ENCODE measurements at places on chromosomes 16 and 17.
A peak's percentile ranks its signal among the peaks of the same experiment; 100 is the strongest.

DNA sequence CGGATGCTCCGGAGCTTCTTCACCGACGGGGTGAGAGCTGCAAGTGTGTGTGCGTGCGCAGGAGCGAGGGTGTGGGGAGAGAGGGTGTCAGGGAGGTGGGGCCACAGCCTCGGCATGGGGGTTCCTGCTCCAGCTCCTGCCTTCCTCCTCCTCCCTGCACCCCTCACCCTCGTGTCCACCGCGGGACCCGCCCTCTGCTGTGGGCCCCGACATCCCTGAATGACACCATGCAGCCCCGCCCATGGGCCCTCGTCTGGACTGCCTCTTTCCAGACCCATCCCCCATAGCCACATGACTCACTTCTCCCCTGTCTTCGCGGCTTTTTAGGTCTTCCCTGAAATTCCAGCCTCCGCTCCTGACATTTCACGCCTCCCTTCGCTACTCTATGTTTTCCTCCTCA lies 41.6 kb downstream of the ARHGAP23 start:
- DNase-seq, result no peak

- DNase-seq, result no peak
Measured at GRCh38 chr17:20733923-20734322, 154.4 kb downstream of the CDRT15L2 start.

DNA sequence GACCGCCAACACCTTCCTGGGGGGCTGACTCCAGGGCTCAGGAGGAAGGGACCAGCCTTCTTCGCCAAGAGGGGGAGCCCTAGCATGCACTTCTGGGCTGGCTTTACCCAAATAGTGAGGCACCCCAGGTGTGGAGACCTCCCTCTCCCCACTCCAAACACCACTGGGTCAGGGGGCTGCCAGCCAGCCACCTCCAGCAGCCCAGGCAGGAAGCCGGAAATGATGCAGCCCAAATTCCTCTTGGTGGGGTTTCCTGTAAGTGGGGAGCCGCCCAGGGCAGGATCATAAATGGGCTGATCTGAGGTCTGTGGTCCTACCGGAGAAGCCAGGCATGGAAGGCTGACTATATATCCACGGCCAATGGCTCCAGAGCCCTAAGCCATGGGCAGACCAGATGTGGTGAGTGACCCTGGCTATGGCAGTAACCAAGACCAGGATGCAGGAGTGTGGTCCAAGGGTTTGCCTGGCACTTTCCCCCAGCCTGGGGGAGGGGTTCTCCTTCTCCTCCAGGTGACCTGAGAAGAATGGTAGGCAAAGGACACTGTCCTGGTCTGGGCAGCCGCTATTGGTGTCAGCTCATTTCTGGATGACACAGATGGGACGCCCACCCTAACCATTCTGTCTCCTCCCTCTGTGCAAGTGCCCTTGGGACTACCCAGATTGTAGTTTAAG lies 4.2 kb downstream of the GIT1 start:
- DNase-seq, result no peak

GRCh38 chr17:7133424-7133823 lies 18.8 kb upstream of the ASGR2 start:
- DNase-seq, result peak; percentile 47

DNA sequence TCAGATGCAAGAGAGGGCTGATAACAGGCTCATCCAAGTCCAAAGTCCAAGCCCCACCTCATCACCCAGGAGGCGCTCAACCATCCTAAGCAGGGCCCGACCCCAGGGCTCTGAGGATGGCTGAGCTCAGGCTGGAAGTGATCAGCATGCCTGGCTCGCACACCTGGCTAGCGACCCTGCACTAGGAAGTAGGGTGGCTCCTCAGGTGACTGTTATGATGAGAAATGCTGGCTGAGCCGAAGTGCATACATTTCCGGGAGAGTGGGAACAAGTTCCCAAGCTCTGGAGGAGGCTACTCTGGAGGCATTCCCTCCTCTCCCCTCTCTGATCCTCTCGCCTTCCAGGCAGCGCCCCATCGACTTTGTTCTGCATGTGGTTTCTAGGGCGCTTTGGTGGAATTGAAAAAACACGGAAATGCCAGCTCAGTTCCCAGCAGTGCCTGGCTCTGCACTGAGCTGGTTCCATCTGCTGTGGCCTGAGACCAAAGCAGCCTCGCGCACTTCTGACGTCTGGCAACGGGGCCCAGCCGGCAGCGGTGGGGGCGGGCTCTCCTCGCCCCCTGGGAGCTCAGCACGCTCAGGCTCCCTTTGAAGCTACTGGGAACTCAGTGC lies 130.3 kb downstream of the IRF8 start:
- DNase-seq, result no peak

- no peak for DNase-seq
Measured at GRCh38 chr17:70206361-70207010, 37.2 kb downstream of the KCNJ2 start.

GRCh38 chr16:86598607-86599565 lies 20.5 kb downstream of the FOXL1 start:
- DNase-seq, result no peak

DNA sequence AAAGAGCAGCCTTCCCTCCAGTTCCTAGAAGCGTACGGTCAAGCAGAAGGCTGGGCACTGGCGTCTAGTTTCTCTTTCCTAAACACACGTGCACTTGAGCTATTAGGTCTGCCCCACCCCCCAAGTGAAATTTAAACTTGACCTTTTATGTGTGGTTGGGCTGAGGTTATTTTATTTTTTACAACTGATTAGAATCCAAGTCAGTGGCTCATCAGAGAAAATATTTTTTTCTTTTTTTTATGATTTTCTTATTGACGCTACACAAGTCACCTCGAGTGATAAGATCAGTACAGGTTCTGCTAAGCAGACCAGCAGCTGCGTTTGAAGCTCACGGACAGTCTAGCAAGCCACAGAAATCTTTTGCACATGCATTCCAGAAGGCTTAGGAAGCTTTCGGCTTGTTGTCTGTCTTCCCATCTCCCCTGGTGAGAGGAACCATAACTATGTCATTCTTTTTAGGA lies 95.1 kb downstream of the ZFHX3 start:
- DNase-seq, result no peak

GRCh38 chr16:89749637-89750036 lies 28.3 kb downstream of the ZNF276 start:
- no peak for DNase-seq

DNA sequence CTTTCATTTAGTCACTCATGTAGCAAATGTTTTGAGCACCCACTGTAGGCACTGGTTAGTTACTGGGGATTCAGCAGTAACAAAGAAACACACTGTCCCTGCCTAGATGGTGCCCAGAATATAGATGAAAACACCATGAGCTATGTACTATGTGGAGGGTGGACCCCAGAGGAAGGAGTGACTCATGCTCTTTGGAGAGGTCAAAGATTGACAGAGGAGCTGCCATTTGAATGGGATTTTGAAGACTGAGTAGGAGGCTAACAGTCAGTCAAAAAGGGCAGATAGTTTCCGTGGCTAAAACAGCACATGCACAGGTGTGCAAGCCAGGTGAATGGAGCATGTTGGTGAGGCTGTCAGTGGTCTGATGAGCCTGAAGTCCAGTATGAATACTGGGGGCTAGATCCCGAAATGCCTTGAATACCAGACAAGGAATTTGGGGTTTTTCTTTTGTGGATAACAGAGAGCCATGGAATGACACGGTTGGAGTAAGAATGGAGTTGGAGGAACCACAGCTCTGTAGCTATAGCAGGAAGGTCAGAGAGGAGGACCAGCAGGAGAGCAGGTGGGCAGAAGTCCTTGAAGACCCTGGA lies 6.1 kb downstream of the IL21R start:
- peak; percentile 64 for DNase-seq

GRCh38 chr16:58346831-58347371 lies 45.4 kb upstream of the GINS3 start:
- DNase-seq, result no peak

GRCh38 chr17:78617511-78618061 lies 40.4 kb upstream of the DNAH17 start:
- no peak for DNase-seq

GRCh38 chr17:57955183-57955931 lies at the start of gene CUEDC1:
Gene CUEDC1, minus strand, starts transcription at chr17:57955412. Its CDS starts 69,848 bp downstream, at chr17:57885564.
- DNase-seq, result peak; percentile 56

DNA sequence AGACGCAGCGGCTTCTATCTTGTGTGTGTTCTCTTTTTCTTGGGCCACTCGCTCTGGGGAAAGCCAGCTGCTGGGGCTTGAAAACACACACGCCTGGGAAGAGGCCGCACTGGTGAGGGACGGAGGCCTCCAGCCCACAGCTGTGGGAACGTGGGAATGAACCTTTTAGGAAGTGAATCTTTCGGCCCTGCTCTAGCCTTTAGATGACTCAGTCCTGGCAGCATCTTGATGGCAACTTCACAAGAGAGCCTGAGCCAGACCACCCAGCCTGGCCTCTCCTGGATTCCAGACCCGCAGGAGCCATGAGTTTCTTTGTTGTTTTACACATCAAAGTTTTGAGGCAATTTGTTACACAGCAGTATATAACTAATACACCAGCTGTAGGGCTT lies 2.2 kb upstream of the PDPK1 start:
- no peak for DNase-seq

DNA sequence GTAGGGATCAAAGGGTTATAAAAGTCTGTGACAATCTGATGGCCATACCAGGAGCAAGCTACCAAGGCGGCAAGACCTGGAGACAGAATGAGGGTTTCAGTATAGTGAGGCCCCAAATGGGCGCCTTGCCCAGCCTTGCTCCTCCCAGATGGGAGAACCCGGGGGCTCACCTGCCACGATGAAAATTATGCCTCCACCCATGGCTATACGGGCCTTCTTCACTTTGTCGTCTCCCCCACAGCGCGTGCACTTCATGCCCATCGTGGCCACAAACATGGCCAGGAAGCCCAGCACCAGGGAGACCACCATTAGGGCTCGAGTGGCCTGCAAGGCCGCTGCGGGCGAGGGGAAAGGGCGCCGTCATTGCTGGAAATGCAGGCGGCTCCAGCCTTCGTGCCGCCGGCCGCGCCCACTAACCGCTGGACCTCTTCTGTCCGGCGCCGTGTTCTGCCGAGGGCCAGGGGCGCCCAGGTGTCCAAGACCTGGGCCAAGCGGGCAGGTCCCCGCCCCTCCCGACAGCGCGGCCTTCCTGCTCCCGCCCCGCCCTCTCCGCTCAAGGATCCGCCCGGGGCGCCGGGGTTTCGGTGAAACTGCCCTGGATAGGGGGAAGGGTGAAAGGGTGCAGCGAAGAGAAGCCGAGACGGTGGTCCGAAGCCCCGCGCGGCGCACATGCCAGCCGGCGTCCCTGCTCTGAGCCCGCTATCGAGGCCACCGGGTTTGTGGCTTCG lies 1.5 kb downstream of the CLDN7 start:
- DNase-seq, result no peak

- no peak for DNase-seq
Measured at GRCh38 chr16:2524339-2524938, 4.3 kb downstream of the AMDHD2 start.

DNA sequence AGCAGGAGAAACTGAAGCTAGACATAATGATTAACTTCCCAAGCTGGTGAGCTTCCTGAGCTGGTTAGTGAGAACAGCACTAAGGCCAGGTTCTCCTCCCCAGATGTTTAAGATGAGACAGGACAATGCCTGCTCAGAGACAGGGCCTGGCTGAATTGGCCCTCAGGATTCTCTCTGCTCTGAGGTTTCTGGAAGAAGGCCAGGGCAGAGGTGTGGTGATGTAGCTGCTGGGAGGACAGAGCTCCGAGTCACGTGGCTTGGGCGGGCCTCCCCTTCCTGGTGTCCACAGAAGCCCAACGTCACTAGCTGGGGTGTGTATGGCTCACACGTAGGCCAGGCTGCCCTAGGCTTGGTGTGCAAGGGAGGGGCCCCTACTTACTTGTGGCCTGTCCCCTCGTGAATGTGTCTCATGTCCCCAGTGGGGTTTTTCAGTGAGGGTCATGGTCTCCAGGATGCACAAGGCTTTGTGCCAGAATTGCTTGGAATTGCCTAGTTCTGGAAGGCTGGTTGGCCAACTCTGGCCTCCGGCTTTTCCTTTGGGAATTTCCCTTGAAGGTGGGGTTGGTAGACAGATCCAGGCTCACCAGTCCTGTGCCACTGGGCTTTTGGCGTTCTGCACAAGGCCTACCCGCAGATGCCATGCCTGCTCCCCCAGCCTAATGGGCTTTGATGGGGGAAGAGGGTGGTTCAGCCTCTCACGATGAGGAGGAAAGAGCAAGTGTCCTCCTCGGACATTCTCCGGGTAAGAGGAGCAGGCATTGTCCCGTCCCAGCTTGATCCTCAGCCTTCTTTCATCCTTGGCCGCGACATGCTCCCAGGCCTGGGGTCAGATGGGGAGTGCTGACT lies 3.4 kb downstream of the NOD2 start:
- DNase-seq, result peak; percentile 53

DNA sequence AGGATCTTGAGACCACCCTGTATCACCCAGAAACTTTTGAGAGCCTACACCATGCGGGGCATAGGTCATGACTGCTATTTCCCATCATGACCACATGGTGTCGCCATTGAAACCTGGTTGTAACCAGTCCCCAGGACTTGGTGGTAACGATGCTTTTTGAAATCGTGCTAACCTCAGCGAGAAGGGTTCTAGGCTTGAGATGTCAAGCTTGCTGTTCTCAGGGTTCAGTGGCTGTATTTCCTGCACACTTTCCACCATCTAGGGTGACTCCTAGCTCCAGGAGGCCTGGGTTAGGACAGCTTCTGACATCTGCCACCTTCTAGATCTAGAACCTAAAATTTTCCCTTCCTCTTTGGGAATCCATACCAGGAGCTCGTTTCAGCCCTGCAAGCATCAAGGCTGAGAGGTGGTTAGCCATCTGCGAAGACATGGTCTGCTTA lies 13.0 kb upstream of the SPNS3 start:
- DNase-seq, result peak; percentile 82

DNA sequence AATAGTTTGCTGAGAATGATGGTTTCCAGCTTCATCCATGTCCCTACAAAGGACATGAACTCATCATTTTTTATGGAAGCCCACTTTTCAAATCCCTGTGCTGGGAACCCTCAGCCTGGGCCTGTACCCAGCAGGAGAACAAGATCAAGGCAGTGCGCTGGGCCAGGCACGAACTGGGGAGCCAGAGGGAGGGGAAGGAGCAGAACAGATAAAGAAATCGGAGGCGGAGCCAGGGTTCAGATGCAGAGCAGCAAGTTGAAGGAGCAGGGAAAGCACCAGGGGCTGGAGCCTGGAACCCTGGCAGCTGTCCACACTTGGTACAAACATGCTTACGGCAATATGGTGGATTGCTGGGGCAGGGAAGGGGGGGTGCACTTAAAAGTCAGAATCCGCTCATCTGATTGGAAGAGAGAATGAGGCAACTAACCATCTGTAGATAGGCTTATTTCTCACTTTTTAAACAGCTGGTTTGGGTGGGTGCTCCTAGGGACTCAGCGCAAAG lies 107.5 kb downstream of the NOG start:
- DNase-seq, result no peak

DNA sequence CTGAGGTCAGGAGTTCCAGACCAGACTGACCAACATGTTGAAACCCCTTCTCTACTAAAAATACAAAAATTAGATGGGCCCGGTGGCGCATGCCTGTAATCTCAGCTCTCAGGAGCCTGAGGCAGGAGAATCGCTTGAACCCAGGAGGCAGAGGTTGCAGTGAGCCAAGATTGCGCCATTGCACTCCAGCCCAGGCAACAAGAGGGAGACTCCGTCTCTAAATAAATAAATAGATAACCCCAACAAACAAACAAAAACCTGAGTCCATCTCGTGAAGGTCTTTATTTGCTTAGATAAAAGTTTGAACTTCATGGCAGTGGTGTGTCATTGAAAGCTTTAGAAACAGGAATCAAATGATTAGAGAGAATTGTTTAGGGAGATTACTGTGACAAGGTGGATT lies 167.4 kb downstream of the BCAS3 start:
- DNase-seq, result no peak

Data from activated CD4-positive, alpha-beta T cell treated with anti-CD3 and anti-CD28 coated beads, Interleukin-2, Interleukin-4, amounts not matched to agents 100 ng/mL and 50 ng/mL, durations not matched to agents 16 hours and 8 hours (primary cell).